ENCODE measurements at places on chromosomes 7 and 10.
A peak's percentile ranks its signal among the peaks of the same experiment; 100 is the strongest.

- no peak for DNase-seq
These were observed 102.7 kb downstream of the WDR11 start for GRCh38 chr10:120953897-120954296.

GRCh38 chr10:113004069-113004618 lies 54.1 kb downstream of the TCF7L2 start:
- no peak for DNase-seq

GRCh38 chr10:102200751-102201640 lies 25.1 kb upstream of the ELOVL3 start:
- DNase-seq = no peak

GRCh38 chr10:34824870-34825269 lies 9.8 kb upstream of the PARD3 start:
- DNase-seq = no peak

DNA sequence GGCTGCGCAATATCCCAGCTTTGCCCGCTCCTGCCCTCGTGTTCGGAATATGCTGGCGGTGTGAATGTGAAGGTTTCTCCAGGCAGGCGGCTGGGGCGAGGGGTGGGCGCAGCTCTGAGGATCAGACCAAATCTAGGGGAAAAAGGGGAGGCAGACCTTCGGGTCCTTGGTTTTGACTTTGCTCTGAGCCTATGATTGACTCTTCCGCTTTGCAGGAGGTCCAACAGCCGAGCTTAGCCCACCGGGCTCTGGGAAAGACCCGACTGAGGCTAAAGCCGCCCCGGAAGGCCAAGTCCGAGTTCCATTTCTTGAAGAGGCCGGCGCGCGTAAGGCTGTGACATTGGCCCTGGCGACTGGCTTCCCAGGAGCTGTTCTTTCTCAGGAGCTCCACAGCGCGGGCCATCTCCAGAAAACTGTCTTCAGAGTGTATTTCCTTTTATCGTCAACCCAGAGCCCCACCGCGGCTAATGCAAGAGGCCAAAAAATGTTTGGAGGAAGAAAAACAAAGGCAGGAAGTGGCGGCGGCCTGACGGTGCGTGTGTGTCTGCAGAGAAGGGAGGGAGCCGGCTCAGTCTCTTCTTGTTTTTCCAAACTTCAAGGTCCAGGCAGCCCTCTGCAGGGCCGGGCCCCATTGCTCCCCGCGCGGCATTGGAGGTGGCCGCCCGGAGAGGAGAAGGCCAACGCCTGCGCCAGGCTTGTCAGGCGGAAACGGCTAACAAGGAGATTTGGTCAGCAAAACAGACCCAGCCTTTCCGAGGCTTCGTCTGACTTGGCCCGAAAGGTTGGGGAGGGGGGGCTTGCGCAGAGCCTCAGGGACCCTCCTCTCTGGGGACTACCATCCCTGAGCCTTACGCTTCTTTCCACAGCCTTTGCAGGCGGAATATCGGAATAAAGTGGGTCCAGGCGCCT lies 3.6 kb upstream of the HOXA11 start:
- no peak for DNase-seq

- DNase-seq = no peak
These were observed 38.2 kb downstream of the LYZL1 start for GRCh38 chr10:29326886-29327745.

- DNase-seq = no peak
These were observed 3.4 kb downstream of the TNRC18 start for GRCh38 chr7:5420067-5420880.

- DNase-seq = no peak
These were observed 171.7 kb upstream of the CELF2 start for GRCh38 chr10:10845826-10846503.

GRCh38 chr7:24555719-24556118 lies 17.5 kb upstream of the PALS2 start:
- DNase-seq = no peak

DNA sequence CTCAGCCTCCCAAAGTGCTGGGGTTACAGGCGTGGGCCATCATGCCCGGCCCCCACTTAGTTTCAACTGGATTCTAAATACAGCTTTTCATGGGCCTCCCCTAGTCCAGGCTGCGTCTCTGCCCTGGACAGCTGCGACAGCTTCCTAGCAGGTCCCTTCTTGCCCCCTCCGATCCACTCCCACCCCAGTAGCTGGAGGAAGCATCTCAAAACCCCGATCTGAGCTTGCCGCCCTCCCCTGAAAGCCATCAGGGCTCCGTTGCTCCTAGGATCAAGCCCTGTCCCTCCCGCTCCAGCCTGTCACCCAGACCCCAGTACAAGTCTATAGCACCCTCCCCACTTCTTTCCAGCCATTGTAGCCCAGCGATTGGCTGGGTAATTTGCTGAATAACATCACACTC lies 64.5 kb downstream of the VWA2 start:
- DNase-seq = no peak

DNA sequence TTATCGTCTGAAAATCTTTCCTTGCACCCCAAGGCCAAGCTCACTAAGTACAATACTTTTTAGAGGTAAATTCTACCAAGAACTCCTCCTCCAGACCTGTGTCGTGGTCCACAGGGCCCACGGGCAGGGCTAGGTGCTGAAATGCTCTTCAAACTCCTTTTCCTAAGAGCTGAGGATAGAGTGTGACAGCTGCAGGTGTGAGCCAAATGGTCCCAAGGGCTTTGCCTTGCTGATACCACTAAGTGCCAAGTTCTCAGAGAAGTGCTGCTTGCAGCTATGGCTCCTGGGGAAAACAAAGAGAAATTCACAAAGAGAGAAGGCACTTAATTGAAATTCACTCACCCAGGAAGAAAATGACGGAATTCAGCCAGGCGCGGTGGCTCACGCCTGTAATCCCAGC lies 868.9 kb upstream of the AUTS2 start:
- DNase-seq = no peak

DNA sequence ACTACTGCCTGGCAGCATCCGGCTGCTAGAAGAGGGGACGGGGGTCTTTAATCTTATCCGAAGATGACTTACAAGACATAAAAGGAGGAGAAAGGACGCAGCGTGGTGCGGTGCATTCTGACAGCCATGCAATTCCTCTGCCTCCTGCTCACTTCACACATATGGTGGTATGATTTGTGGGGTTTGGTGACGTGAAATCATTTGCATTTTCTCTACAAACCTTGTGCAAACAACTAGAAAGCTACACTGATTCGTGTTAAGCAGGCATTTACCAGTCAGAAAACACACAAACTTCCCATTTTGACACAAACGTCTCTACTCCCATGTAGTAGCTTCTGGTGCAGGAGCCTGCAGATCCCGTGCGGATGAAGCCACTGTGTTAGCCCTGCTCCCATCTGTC lies 6.8 kb upstream of the TCERG1L start:
- no peak for DNase-seq

- DNase-seq = no peak
These were observed 14.8 kb downstream of the ATG9B start for GRCh38 chr7:151009327-151010036.

- DNase-seq = no peak
These were observed 16.2 kb downstream of the CUZD1 start for GRCh38 chr10:122829454-122829853.

DNA sequence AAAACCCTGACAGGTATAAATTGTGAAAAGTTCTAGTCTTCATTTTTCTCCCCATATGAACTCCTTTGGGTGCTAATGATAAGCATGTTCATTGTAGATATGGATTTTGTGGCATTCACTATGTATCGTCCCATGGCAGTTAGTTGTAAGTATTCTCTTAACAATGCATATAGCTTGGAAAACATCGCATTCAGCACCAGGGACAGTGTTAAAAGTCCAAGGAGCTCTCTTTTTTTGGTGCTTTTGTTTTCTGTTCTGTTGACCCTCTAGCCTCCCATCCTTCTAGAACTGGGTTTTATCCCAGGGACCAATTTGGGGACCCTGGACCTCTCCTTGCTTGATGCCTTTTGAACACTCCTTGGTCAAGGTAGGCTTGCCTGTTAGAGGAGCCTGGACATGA lies 37.7 kb downstream of the INSYN2A start:
- no peak for DNase-seq

DNA sequence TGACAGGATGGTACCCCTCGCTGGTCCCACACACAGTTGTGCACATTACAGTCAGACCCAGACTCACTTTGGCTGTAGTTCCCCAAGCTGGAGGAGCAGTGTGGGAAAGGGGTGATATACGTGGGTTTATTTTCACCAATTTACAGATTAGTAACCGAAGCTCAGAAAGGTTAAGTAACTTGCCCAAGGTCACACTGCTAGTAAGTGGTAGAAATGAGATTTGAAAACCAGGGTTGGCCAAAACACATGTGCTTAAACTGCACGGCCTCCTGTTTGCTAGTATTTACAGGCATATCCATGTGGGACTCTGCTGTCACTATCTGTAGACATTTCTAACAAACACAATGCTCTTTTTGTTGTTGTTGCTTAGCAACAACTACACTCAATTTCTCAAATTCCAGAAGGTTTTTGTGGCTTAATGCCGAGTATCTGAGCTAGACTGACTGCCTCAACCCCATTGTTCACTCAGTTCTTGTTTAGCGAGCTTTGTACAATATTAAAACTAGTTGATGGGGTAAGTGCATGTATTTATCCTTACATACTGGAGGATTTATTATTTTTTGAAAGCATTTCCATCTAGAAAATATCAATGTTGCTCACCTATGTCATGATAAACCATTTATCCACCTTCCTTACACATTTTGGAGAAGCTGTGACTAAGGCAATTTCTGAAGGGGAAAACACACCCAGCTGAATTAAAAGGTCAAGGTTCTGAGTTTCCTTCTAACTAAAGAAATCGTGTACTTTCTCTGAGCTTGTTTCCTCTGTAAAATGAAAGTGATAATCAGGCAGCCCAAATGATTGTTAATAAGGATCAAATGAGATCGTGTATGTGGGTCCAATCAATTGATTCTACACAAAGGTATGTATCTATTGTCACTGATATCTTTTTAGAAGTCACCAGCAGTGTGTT lies 5.3 kb upstream of the TMEM139 start:
- peak; percentile 67 for DNase-seq

DNA sequence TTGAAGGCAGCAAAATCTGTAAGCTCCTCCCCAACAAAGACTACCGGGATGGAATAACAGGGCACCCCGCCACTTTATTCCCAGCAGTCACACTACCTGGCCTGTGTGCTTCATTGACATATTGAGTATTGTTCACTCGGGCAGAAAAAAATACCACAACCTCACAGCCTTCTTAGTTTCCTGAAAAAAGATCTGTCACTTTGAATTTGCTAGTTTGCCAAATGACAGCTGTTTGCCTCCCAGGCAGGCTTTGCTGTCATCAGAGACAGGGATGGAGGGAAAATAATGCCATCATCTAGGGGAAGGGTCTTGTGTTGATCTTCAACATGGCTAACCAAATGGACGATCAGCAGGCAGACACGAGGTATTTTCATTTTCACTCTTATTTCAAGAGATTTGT lies 26.9 kb downstream of the BMPER start:
- no peak for DNase-seq

DNA sequence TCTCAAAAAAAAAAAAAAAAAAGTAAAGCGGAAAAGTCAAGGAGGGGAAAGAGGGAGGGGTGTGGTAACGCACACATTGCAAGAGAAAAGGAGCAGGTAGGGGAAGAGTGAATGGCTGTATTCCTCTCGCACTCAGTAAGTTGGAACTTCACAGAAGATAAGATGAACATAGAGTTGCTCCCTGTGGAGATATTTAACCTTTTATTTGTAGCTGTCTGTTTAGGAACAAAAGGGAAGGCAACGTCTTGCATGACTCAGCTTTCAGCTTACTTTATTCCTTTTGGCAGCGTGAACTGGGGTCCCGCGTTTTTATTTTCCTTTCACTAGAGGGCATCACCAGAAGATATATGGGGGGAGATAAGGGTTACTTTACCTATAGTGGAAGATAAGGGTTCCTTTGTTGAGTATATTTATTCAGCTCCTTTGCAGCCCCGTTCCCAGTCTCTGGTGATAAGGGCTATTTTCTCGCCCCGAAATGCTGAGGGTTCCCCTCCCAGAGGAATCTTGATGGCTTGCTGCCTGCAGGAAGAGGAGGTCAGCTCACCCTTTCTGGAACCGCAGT lies 78.5 kb downstream of the APBB1IP start:
- peak; percentile 22 for DNase-seq

- DNase-seq = no peak
These were observed 103.1 kb downstream of the PRKCQ start for GRCh38 chr10:6476989-6477388.

DNA sequence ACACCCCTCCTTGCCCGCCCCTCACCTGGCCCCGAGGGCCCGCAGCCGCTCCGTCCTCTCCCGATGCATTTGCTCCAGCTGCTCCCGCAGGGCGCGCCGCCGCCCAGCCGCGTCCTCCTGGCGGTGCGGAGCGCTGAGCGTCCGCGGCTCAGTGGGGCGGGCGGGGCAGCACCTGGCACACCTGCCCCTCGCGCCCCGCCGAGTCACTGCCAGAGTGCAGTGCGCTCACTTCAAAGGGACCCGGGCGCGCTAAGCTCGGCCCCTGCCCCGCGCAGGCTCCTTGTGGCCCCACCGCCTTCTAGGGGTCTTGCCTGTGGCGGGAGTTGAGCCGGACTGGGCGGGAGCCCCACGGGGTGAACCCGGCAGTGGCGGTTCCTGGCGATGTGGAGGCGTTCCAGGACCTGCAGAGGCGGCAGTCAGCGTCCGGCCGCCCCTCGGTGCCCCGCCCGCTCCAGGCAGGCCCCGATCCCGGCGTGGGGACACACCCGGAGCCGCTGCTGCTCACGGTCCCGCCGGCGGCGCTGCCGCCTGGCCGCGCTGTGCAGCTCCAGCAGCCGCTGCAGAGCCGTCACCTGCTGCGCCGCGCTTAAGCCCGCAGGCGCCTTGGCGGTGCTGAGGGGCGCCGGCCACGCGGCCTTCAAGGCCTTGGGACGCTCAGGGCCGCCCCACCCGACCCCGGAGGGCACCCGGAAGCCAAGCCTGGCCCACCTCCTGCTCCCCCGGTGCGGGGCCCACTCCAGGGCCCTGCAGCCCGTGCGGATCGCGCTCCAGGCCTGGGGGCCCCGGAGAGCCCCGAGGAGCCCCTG lies 6.7 kb downstream of the ATP6V1F start:
- no peak for DNase-seq

- DNase-seq = no peak
These were observed 83.3 kb upstream of the FGL2 start for GRCh38 chr7:77282897-77283296.

- no peak for DNase-seq
These were observed 512.9 kb downstream of the GFRA1 start for GRCh38 chr10:115760131-115760530.

DNA sequence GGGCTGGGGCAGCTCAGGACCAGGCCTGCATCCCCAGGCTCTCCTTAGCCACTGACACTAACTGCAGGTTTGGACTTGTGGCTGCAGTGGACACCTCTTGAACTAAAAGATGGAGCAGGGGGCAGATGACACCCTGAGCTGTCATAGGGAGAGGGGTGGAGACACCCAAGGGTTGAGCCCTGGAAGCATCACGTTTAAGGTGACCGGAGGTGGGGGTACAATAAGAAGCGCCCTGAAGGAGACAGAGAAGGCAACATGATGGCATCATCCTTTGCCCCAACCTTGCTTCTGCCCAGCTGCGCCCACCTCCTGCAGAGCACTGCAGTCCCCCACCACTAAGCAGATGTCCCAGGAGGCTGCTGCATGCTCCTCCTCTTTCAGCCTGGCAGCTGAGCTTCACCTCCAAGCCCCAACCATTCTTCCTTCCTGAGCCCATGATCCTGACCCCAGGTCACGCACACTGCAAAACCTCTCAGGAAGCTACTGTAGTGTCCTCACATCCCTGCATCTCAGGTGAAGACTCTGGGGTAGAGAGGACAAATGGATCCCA lies 25.5 kb downstream of the OGDHL start:
- DNase-seq = no peak
